ENCODE measurements at places on chromosomes 3 and 15.

- no peak for DNase-seq
Measured at GRCh38 chr3:151873398-151873797, at the start of gene SUCNR1. SUCNR1 (plus strand) TSS chr3:151873643; CDS start chr3:151879893, 6,250 bp downstream.

GRCh38 chr3:43019006-43019809 is 40.1 kb downstream of the GASK1A start:
- no peak for DNase-seq

DNA sequence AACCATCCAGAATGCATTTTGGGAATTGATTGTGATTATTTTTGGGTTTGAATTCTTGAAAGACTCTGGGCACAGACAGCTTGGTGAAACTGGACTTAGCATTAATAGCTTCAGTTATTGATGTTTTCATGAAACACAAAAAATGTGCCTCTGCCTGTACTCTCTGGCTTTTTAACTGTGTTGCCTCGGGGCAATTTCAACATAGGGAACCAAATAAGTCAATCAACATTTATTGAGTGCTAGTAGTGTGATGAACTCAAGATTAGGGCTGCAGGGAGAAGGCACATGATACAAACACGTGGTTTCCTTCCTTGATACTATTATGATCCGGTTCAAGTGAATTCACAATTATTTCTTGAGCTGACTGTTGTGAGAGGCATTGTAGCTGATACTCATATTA is 50.8 kb downstream of the UNC13C start:
- no peak for DNase-seq

GRCh38 chr3:195892105-195893043 is 16.0 kb downstream of the TNK2 start:
- DNase-seq = no peak

- no peak for DNase-seq
Measured at GRCh38 chr3:167851171-167851570, 115.7 kb downstream of the SERPINI1 start.

GRCh38 chr3:90055666-90056065 is 948.2 kb downstream of the EPHA3 start:
- no peak for DNase-seq

- DNase-seq = no peak
Measured at GRCh38 chr3:146581080-146581601, 24.0 kb downstream of the PLSCR5 start.

- no peak for DNase-seq
Measured at GRCh38 chr3:125219261-125219701, 6.7 kb upstream of the SLC12A8 start.

- DNase-seq = no peak
Measured at GRCh38 chr15:93467337-93467736, 378.3 kb upstream of the RGMA start.

DNA sequence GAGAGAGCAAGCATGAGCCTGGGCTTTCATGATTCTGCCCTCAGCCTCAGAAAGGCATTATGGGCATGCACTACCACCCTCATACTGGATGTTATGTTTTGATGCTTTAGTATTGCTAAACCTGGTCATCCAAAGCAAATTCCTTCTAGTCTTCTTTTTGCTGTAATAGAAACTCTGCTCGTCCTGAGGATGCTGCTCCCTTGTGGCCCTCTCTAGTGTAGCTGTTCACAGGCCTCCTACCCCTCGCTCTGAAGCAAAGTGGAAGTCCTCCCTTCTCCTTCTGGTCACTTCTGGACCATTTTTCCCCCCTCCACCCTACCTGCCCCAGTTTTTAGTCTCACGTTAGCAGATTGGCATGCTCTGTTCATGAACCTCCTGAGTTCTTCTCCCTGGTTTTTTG is 22.9 kb upstream of the CCNL1 start:
- DNase-seq = no peak
